ENCODE measurements at places on chromosomes 5 and 9.

DNA sequence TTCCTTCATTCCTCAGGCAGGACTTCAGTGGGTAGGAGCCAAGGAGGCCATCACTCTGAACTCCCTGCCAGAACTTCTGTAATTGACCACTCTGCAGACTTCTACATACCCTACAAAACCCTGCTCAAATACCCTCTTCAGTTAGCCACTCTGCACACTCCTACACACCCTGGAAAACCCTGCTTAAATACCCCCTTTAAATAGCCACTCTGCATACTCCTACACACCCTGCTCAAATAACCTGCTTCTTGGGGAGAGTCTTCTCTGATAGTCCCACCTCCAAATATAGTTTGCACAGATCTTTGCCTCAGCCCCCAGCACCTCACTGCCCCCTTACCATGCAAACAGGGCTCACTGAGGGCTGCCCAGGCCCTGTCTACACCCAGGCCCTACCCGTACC is 18.6 kb upstream of the CARD19 start:
- DNase-seq, result no peak

GRCh38 chr9:6984941-6985578 is 227.3 kb downstream of the KDM4C start:
- no peak for DNase-seq

GRCh38 chr5:96726802-96727201 is 64.6 kb downstream of the CAST start:
- no peak for DNase-seq

DNA sequence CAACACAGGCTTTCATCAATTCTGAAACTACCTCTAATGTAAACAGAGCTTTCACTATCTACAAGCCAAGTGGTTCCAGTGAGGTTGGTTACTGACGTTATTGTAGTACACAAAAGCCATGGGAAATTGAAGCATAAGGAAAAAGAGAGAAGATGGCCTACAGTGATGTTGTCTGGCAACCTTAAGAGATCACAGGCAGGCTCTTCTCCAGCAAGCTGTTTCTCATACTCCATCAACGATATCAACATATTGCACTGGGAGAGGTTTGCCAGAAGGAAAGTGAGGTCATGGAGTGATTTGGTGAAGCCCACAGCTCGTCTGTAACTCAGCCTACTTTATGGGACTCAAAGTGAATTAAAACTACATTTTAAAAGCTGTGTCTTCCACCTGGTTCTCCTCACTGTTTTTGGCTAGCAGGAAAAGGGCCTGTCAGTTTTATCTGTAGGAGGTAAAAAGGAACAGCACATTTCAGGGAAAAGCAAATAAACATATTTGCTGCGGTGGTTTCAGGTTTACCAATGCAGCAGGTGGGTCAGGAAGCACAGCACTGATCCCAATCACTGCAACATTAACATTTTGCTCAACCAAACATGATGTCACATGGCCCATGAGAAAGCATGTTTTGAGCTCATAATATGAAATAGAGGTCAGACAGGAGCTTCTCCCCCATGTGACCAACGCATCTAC is 72.9 kb downstream of the ARSB start:
- DNase-seq, result no peak

- peak; percentile 36 for DNase-seq
Observed at GRCh38 chr5:149581931-149582768, 852 bp downstream of the ARHGEF37 start.

- DNase-seq, result peak; percentile 29
Observed at GRCh38 chr5:127810017-127810416, 106.8 kb downstream of the CCDC192 start.

GRCh38 chr9:133149130-133150015 is 14.3 kb downstream of the GBGT1 start:
- DNase-seq, result peak; percentile 91

DNA sequence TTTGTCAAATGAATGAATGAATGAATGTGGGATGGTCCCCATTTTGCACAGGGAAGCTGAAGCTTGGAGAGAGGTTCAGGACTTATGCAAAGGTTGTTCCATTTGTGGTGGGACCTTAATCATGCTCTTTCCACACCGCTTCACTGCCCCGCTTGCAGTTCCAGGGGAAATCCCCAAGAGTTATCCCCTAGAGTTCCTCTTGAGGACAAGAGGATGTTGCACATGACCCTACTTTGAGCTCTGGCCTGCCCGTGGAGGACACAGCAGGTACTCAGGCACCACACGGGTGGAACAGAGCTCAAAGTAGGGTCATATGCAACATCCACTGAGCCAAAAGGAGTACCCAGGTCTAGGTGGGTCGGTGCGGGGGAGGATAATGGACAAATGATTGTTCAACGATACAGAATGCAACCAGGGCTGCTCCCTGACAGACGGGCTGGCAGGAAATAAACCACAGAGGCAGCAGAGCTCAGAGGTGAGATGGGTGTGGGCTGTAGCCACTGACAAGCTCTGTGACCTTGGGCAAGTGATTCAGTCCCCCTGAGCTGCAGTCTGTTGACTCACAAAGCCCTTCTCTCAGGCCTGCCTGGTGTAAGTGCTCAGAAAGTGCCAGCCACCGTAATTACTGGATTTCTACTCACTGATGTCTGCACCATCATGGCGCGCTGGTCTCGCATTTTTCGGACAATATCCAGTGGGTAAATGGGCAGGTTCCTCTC is 60.3 kb upstream of the EPB41L4B start:
- DNase-seq, result no peak

GRCh38 chr9:5468850-5469249 is 18.5 kb downstream of the CD274 start:
- no peak for DNase-seq

- no peak for DNase-seq
Observed at GRCh38 chr5:6553972-6554371, 78.9 kb downstream of the NSUN2 start.

Measured in midbrain (tissue), 1 donor.